ENCODE measurements at places on chromosomes 16 and 17.
A peak's percentile ranks its signal among the peaks of the same experiment; 100 is the strongest.

GRCh38 chr16:27346819-27347218 is 33.0 kb downstream of the IL4R start:
- DNase-seq: peak; percentile 11

DNA sequence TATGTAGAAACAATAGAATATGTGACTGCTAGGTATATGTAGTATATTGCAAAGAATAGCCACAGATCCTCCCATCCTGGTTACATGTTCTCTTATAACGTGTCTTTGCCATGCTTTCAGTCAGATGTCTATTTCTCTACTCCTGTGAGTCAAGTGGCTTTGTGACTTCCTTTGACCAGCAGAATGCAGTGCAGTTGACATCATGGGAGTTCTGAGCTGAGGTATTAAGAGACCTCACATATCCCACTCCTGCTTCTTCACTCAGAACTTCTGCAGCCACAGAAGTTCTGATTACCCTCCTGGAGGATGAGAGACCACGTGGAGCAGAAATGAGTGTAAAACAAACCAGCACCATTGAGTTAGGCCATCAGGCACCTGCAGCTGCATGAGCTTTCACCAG is 222.5 kb downstream of the PRKCA start:
- DNase-seq: no peak

DNA sequence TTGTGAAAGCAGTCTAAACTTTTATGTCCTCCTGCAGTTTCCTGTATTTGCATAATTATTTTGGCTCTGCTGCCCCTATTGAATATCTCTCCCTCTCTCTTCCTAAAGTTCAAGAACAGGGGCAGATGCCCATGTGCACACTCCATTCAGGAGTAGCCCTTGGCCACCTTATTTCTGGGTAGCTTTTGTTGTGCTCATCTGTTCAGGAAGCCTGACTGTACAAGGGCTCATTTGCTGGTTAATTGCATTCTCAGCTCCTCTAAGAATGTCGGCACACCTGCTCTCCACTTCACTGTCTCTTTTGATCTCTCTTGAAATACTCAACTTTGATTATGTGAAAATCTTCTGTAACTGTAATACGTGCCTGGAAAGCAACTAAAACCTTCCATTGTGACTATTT is 1378.8 kb upstream of the CDH8 start:
- no peak for DNase-seq

GRCh38 chr16:82641336-82641984 is 14.7 kb downstream of the CDH13 start:
- no peak for DNase-seq

DNA sequence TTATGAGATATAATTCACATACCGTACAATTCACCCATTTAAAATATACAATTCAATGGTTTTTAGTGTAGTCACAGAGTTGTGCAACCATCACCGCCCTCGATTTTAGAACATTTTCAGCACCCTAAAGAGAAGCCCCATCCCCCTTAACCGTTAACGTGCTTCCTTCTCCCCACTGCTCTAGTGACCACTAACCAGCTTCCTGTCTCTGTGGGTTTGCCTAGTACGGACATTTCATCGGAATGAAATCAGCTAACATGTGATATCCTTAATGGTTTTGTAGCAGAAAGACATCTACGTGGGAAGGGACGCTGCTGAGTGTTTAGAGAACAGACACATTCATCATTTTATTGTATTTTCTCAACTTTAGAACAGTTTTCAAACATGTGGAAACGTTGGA is 80.8 kb upstream of the HSBP1 start:
- DNase-seq: no peak

DNA sequence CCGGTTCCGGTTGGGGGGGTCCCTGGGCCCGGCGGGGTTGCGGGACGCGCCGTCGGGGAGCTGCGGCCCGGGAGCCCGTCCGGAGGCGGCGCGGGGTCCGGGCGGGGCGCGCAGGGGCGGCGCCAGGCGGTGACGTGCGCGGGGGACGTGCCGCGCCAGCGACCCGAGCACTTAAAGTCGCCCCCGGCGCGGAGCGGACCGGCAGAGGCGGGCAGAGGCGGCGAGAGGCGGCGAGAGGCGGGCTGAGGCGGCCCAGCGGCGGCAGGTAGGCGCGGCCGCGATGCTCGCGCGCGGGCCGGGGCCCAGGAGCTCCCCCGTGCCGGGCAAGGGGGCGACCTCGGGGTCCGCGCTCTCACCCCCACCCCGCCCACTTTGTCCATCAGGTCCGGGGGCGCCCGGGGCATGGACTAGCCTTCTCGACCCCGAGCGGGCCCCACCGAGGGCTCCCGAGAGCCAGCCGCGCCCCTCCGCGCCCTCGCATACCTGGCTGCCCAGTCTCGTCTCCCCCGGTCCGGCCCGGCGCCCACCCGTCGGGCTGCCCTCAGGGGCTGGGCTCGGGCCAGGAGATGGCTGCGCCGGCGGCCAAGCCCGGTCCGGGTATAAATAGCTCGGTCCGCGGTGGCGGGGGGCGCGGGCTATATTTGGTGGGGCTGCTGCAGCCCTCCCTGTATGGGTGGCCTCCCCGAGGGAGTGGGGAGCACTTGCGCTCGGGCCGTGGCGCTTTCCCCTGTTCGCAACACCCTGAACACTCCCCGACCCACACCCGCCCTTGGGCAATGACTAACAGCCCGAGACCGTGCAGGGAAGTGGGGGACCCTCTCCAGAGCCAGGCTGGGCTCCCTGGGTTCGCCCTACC is at the start of gene SLC16A3:
SLC16A3 (plus strand) TSS at position 201 of the 856 bp plus-strand sequence. CDS start 6,967 bp downstream, outside the sequence.
- DNase-seq: peak; percentile 91

All from neural progenitor cell (in vitro differentiated cells).